Progenitor cell of endocrine pancreas (in vitro differentiated cells): ENCODE measurements at places on chromosomes 11 and 22.

DNA sequence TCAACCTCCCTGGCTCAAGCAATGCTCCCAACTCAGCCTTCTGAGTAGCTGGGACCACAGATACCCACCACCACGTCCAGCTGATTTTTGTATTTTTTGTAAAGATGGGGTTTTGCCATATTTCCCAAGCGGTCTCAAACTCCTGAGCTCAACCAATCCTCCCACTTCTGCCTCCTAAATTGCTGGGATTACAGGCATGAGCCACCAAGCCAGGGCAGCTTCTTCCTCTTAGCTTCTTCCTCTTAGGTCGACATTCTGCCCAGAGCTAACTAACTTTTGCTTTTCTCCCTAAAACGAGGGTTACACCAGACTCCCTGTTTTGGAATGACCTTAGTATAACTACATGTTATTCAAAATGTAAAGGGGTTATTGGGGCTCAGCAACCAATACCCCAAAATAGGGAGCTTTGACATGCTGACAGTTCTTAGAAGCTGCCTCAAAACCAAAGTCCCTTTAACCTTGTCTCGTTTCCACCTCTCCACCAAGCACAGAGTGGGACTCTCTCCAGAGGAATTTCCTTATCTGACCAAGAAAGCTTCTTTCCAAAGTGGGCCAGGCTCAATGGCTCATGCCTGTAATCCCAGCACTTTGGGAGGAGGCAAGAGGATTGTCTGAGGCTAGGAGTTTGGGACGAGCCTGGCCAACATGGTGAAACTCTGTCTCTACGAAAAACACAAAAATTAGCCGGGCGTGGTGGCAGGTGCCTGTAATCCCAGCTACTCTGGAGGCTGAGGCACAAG is 7.0 kb downstream of the HPS5 start:
- no peak for DNase-seq

DNA sequence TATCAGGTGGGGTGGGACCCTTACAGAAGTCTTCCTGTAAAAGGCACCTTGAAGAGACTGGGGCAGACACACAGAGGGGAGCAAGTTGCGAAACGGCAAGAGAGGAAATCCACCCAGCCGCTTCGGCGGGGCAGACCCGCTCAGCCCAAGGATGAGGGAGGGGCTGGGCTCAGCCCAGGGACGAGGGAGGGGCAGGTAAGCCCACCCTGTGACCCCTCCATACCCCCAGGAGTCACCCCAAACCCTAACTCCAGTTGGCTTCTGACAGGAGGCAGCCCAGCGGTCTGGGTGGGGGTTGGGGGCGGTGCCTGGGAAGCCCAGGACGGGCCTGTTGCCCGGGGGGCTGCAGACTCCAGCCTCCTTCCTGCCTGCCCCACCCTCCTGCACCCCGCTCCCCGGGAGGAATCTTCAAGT is 965 bp downstream of the OSBPL5 start:
- no peak for DNase-seq

DNA sequence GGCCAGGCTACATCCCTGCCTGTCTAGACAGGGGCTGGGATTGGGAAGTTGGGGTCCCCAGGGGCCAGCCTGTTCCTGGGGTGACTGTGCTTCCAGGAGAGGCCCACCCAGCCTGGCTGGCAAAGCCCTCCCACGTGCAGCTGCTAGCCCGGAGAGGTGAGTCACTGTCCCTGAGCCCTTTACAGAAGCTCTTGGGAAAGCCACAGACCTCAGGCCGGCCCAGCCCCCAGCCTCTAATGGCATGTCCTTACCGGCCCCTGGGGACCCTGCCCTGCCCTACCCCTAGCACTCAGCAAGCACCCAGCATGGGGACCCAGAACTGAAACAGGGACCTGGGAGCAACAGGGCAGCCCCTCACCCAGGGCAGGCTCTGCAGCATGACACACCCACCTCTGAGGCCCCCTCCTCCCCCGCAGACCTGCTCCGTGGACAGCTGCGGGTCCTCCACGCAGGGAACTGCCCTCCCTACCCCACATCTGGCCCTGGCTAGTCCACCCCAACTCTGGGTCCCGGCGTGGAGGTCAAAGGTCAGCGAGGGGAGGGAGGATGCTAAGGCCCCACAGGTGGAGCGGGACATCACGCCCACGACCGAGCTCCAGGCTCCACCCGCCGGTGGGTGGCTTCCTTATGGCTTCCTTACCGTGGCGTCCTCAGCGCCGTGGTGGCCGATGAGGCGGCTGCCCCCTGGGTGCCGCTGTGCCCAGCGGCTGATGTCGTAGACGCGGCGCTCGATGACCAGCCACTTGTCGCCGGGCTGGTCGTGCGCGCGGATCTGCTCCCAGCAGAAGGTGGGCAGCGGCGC is 615 bp downstream of the FADS3 start:
- peak; percentile 41 for DNase-seq

- no peak for DNase-seq
Measured at GRCh38 chr11:10274726-10275125, 19.3 kb downstream of the SBF2 start.

DNA sequence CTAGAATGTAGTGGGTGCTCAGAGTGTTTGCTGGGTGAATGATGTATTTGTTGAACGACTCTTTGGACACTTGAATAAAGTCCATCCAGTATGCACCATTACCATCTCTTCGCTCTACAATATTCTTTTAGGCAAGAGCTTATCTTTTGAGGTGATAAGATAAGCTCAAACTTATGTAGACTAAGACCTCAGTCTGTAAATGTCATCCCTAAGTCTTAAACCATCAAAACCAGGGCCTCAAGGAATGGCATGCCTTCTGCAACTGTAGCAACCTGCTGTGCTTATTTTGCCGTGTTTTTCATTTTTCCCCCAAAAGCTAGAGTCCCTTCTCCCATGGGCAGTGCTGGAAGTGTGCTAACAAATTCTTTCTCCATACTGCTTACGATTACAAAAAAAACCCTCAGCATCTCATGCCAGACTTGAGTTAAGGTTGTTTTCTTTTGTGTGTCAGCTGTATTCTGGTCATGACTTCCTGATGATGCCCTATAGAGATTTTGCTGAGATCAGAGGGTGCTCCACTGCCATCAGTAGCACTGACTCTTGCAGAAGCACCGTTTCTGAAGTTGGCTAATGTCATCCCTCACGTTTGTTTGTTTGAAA is 27.8 kb downstream of the LIMK2 start:
- DNase-seq = no peak

DNA sequence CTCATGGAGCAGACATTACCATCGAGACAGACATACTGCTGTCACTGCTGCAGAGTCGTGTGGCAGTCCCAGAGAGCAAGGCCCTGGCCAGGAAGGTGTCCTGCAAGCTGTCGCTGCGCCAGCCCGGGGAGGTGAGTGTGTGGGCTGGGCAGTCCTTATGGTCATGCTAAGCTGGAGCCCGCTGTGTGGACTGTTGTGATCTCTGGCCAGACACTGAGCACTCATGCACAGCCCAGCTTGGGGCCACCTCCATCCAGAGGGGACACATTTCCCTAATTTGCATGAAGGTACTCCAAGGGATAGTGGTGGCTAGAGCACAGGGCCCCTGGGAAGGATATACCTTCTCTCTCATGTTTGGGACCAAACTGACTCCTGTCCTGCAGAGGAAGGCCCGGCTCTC is 9.6 kb downstream of the ANKK1 start:
- DNase-seq = no peak

GRCh38 chr11:33935461-33936456 is 43.9 kb upstream of the LMO2 start:
- no peak for DNase-seq

DNA sequence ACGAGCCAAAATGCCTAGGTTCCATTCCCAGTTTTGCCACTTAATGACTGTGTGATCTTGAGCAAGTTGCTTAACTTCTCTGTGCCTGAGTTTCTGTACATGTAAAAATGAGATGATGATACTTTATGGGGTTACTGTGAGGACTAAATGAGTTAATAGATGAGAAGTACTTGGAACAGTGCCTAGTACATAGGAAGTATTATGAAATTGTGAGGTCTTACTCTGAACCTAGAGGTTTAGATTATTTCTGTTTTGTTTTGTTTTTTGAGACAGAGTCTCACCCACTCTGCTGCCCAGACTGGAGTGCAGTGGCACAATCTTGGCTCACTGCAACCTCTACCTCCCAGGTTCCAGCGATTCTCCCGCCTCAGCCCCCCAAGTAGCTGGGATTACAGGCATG is 227.0 kb upstream of the POU2AF2 start:
- DNase-seq = no peak
